ENCODE measurements at places on chromosomes 3 and 15.
A peak's percentile ranks its signal among the peaks of the same experiment; 100 is the strongest.

DNA sequence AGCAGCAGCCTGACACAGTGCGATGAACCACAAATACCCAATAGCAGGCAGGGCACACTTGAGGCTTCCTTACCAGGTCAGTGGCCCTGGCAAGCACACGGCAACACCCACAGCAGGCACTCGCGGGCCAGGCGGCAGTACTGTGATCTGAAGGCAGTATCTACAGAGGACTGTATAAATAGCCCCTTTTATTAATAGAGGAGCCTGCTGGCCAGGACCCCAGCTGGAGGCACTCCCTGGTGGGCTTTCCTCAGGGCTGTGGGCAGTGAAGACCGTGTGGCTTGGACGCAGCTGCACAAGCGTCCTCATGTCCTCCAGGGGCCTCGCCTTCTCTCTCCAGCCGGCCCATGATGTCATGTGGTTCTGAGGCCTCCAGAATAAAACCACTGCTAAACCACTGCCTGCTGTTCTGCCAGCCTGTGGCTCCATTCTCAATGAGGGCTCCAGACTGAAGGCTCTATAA lies 44.1 kb downstream of the LRIG1 start:
- no peak for DNase-seq

- no peak for DNase-seq
Measured at GRCh38 chr3:196179380-196180308, 31.6 kb downstream of the ZDHHC19 start.

DNA sequence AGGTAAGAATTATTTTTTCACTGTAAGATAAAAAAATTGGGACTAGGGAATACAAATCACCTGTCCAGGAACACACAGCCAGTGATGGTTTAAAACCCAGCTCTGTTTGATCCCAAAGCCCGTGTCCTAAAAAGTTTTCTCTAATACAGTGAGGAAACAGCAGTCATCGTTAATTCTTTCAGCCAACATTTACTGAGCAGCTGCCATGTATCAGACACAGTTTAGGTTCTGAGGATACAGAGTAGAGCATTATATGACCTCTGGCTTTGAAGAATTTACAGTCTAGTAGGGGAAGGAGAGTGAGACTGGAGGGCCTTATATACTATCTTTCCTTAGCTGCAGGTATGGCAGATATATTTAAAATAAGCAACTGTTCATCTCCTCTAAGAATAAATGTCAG lies 82.7 kb downstream of the KCNMB2 start:
- no peak for DNase-seq

DNA sequence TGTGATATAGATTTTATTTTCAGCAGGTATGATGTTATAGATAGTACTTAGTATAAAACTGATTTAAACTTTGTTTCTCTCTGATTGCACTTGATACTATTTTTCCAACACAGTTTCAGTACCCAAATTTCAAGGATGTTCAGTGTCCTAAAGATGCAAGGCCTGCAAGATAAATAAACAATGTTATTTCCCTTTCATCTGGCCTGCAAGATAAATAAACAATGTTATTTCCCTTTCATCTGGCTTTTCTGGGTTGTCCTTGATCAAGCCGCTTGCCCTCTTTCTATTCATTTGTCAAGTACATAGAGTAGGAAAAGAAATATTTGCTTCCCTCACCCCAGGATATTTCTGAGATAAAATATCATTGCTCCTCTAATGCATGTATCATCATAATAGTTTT lies 571.0 kb downstream of the FGF12 start:
- DNase-seq, result no peak

DNA sequence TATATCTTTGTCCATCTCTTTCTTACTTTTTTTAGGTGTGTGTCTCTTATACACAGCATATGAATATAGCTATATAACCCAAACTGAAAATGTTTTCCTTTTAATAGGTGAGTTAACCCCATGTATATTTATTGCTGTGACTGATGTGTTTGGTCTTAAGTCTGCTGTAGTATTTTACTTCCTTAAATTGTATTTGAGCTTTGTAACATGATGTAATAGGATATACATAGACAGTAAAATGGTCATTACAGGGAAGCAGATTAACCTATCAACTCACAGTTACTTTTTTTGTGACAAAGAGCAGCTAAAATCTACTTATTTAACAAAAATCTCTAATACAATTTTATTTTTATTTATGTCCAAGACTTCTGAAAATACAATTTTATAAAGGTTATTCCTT lies 51.8 kb upstream of the CDAN1 start:
- no peak for DNase-seq

DNA sequence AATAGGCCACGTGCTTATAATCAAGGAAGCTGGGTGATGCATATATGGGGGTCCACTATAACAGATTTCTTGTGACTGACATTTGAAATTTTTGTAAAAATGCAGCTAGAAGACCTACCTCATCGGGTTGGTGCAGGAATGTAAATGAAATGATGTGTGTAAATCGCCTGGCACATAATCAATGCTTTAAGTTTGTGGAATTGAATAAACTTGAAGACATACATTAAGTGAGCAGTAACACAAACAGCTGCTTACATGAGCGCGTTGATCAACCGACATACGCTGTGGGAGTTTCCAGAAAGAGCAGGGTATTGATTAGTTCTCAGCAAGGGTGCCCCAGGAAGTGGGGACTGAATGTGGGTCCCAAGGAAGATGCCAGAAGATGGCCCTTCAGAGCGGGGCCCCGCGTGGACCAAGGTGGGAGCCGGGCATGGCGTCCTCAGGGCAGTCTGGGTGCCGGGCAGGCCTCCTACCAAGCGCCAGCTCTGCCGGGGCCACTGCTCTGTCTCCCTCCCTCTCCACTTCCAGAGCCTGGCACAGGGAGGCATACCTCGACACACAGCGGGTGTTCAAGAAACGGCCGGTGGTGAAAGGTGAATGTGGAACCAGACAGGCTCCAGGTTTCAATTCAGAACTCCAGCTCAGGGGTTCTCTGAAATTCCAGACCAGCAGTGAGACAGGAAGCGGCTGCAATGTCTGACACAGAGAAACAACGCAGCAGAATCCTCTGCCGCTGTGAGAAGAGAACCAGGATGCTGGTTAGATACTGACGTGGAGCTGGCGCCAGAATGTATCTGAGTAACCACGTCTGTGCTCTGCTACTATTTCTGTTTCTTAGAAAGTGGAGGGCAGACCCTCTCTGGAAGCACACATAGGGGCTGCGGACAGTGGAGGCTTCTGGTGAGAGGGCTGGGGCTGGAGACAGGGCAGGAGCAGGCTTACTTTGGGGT lies 12.6 kb downstream of the BFSP2 start:
- no peak for DNase-seq

GRCh38 chr3:41956574-41956973 lies 5.3 kb downstream of the ULK4 start:
- DNase-seq, result no peak

DNA sequence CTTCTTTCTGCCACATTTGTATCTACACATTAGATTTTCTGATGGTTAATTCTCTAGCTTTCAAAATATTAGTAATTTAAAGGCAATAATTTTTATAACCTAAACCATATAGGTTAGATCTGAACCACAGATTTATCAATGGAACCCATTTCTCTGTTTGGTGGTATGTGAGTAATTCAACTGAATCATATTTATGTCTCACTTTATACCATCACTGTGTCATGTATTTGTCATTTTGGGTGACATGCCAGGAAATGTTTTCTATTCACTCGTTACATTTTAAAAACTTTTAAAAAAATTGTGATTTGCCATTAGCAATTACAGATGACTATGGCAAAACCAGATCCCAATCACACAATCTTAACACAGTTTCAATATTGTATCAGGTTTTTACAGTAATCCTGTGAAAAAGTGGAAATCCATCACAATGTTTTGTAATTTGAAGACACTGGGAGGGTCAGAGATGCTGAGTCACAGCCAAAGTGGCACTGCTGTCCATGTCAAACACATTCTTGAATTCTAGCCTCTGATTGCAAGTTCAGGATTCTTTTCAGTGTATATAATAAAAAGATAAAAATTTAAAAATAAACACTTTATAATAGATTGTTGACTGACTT lies 356.0 kb upstream of the RBMS3 start:
- DNase-seq, result no peak

GRCh38 chr3:12557473-12558100 lies 700 bp downstream of the MKRN2 start:
- DNase-seq, result peak; percentile 11

All from DMS79 treated with DMSO at 0.1 percent for 48 hours (cell line).